Esophagus muscularis mucosa (tissue), 4 donors: ENCODE measurements at places on chromosomes 5 and 9. TPM values are rescaled to one million over a fixed set of nuclear protein-coding genes. Genes with fewer than 3 reads are reported as not detected.

GRCh38 chr5:114419067-114419388 is 57.2 kb downstream of the KCNN2 start:
- DNase-seq = no peak

STPG3 gene
- total RNA-seq = not detected

DNA sequence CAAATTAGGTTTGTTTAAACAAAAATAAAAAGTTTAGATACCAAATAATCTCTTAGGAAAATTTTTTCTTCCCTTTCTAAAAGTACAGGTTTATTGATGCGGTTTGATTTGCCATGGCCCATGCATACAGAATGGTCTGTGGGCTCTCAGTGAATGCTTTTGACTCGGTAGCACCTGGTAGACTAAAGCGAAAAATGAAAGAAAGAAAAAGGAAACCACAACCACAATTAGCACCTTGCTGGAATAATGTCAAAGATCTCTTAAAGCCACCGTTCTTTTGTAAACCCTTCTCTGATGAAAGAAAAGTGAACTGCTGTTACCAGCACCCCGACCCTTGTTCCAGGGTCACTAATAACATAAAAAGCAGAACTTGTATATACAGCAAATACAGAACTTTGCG is 157.9 kb downstream of the NFIB start:
- DNase-seq = no peak

GRCh38 chr5:151225071-151225470 is 1.2 kb upstream of the CCDC69 start:
- no peak for DNase-seq

GRCh38 chr5:83711982-83712601 is 8.6 kb downstream of the HAPLN1 start:
- no peak for DNase-seq

GRCh38 chr5:39717176-39717897 is 292.6 kb upstream of the DAB2 start:
- DNase-seq = no peak

DNA sequence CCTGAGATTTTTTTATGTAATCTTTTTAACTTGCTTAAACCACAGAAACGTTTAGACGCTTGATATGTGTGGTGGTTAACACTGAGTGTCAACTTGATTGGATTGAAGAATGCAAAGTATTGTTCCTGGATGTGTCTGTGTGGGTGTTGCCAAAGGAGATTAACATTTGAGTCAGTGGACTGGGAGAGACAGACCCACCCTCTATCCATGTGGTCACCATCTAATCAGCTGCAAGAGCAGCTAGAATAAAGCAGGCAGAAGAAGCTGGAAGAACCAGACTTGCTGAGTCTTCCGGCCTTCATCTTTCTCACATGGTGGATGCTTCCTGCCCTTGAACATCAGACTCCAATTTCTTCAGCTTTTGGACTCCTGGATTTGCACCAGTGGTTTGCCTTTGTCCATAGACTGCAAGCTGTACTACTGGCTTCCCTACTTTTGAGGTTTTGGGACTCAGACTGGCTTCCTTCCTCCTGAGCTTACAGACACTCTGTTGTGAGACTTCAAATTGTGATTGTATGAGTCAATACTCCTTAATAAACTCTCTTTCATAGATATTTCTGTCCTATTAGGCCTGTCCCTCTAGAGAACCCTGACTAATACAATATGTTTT is 816.0 kb upstream of the CDH9 start:
- no peak for DNase-seq

DNA sequence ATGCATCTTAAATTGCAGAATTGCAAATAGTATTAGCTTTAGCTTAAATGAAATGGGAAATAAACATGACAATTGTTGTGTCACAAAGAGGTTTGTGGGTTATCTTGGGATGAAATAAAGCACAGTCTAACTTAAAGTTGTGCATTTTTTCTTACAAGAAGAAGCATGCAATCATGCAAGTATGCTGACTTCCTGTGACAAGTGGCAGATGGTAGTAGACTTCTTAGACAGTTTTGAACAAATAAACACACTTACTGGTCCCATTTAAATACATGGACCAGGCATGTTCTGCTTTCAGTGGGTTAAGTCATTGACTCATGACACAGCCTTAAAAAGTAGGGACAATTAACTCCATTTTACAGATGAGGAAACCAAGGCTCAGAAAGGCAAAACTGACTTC is 15.9 kb upstream of the C5orf63 start:
- peak; percentile 0 for DNase-seq

DNA sequence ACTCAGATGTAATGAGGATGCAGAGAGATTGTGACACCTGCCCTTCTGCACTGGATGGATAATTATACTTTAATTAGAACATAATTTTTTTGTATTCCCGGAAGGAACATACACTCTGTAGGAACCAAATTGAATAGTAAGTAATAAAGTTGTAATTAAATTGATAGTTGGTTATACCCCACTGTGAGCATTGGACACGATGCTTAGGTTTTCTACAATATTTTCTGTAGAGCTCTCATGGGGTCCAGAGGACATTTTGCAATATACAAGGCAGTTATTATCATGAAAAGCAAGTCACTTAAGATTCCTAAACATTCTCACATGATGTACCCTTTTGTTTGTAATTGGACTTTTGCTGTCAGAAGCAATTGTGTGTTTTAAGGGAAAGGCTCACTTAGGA is 63.4 kb downstream of the DIRAS2 start:
- DNase-seq = no peak

SLC27A6 gene
- 77.1 TPM for total RNA-seq

PCA3 gene
- under 0.01 TPM for total RNA-seq

GRCh38 chr9:137391411-137391754 is 31.6 kb downstream of the EXD3 start:
- no peak for DNase-seq

ARHGEF39 gene
- total RNA-seq = 1.7 TPM

DNA sequence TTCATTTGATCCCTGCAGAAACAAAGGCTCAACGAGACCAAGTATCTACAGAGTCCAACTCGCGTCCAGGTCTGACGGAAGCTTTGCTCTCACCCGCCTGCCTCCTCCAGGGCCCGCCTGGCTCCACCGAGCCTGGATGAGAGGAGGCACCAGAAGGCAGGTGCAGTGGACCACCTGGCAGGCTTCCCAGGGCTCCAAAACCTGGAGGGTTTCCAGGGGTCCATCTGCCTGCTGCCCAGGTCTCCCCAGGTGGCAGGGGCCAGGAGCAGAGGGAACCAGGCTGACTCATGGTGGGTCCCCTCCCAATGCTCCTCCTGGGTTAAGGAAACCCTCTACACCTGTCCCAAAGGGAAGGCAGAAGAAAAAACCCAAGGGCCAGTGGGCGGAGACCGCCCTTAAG is 59.5 kb downstream of the VAV2 start:
- DNase-seq = no peak

DNA sequence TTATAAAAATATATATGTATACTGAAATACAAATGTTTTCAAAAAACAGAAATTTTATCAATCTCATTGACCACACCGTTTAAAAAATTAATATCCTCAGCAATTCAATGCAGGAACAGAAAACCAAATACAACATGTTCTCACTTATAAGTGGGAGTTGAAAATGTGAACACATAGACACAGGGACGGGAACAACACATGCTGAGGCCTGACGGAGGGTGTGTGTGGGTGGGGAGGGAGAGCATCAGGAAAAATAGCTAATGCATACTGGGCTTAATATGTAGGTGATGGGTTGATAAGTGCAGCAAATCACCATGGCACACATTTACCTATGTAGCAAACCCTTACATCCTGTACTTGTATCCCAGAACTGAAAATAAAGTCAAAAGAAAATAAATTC is 409.5 kb downstream of the MLLT3 start:
- no peak for DNase-seq

GRCh38 chr9:121645853-121646807 is 5.3 kb upstream of the DAB2IP start:
- no peak for DNase-seq

DNA sequence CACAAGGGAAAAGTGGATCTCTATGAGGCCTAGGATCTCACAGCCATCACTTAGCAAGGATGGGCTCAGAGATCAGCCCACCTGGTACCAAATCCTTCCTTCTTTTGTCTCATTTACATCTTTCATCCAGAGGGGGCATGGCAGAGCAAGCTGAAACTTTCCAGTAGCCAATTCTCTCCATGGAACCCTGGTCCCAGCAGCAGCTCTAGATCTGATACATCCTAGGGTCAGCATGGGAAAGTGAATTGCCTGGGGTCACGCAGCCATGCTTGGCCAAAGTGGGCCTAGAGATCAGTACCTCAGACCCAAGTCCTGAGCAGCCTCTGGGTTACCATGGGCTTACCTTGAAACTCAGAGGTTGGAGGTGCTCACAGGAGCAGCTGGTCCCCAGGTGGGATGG is 170.5 kb downstream of the GABBR2 start:
- peak; percentile 66 for DNase-seq

OTULINL gene
- total RNA-seq = 2.6 TPM

- no peak for DNase-seq
Observed at GRCh38 chr9:104980039-104980654, 52.2 kb upstream of the ABCA1 start.

AGXT2 gene
- not detected for total RNA-seq

GRM6 gene
- total RNA-seq = not detected

- DNase-seq = no peak
Observed at GRCh38 chr9:136626740-136627642, 35.7 kb upstream of the EGFL7 start.

GRCh38 chr5:168097876-168098653 is 193.4 kb upstream of the WWC1 start:
- DNase-seq = no peak

DNA sequence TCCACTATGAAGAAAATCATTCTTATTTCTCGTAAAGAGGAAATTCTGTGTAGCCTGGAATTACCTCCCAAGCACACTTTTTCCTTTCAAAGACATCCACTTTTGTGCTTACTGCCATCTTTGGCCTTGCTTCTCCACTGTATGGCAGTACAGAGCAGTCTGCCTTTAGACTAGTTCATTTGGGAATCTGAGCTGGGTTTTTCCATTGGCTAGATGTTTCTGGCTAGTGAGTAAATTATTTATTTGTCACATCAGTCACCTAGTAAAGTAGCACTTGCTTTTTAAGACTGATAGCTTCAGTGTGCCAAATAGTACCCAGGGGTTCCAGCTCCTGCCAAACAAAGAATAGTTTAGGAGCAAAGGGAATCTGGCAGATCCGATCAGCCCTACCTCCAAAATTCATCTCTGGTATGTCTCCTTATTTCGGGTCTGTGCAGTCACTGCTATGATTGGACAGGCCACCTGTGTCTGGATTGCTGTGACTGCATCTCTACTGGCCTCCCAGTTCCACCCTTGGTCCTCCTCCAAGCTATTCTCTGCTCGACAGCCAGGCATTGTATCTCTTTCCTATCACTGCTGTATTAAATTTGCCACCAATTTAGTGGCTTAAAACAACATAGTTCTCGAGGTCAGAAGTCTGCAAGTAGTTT is 97.6 kb downstream of the NUDT12 start:
- no peak for DNase-seq

FCN1 gene
- 1.7 TPM for total RNA-seq

GRCh38 chr9:133612051-133612450 is 2.9 kb upstream of the FAM163B start:
- no peak for DNase-seq

DNA sequence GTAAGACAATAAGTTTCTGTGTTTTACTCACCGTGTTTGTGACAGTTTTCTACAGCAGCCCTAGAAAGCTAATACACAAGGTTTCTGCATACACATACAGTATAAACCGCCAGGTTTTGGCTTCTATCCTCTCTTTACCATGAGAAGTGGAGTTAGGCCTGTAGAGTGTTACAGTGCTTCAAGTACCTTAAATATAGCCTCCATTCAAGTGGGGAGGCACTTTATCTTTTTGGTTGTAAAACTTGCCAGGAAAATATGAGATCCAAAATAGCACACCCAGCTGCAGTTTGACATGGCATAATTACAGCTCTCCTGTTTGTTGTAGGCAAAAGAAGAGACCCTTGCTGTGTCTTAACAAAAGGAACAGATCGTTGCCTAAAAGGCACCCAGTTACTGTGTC is 90.3 kb upstream of the PTPN3 start:
- no peak for DNase-seq

DNA sequence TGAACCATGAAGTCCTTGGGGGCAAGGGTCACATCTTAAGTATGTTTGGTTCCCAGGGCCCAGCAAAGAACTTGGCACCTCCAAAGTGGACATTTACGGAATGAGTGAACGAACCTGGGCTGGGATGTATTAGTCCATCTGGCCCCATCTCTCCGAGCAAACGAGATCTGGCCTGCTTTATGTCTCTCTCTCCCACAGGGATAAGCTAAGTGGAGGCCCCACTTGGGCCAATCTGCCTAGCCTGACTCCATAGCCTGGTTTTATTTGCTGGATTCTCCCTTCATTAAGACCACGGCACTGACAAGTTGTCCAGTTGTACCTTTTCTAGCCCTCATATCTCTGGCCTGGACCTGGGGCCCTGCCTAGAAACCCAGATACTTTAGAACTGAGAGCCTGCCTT is 2.1 kb downstream of the TTLL11 start:
- no peak for DNase-seq

DNA sequence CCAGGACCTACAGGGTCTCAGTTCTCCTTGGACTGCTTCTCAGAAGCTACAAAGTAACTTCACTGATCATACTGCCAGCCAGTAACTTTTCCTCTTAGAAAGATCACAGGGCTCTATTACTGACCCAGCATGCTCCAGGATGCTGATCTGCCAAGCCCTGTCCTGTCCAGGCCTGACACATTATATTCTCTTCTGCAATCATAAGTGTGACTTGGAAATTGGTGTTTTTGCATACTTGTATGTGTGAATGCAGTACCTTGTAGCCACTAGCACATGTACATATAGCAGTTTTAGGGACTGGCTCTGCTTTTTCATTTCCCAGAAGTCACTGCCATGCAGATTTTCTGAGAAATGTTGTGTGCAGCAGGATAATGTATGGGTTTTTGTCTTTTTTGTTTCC is 40.1 kb upstream of the CCNH start:
- DNase-seq = no peak

- DNase-seq = no peak
Observed at GRCh38 chr9:79254900-79255650, 316.7 kb upstream of the TLE4 start.

GRCh38 chr9:99567436-99567835 is 254.2 kb upstream of the NR4A3 start:
- DNase-seq = no peak

- no peak for DNase-seq
Observed at GRCh38 chr5:93722588-93722987, 18.8 kb downstream of the POU5F2 start.

- DNase-seq = no peak
Observed at GRCh38 chr5:76941442-76941841, 11.4 kb upstream of the CRHBP start.

NXNL2 gene
- 1.2 TPM for total RNA-seq

RNF180 gene
- 22.4 TPM for total RNA-seq

DNA sequence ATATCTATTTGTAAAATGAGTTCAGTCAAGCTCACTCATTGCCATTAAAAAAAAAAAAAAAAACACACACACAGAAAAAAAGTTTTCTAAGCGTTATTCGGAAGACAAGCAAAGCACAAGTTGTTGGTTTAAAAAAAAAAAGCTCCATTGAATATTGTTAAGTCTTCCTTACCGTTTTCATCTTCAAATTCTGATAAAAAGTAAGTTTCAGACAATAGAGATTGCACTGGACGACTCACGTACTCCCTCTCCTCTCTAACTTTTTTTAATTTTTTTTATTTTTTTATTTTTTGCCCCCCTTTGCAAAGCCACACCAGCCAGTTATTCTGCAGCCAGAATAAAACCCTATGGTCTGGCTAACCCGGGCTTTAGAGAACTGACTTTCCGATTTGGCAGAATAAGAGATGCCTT is 544 bp downstream of the ADAMTS6 start:
- no peak for DNase-seq
